Stimulated activated CD4-positive, alpha-beta T cell treated with anti-CD3 and anti-CD28 coated beads, Interleukin-4, amount 100 ng/mL, for 4 hours (primary cell): ENCODE measurements at places on chromosomes 16 and 17.

- DNase-seq: no peak
Measured at GRCh38 chr17:62309396-62309795, 71.0 kb upstream of the EFCAB3 start.

DNA sequence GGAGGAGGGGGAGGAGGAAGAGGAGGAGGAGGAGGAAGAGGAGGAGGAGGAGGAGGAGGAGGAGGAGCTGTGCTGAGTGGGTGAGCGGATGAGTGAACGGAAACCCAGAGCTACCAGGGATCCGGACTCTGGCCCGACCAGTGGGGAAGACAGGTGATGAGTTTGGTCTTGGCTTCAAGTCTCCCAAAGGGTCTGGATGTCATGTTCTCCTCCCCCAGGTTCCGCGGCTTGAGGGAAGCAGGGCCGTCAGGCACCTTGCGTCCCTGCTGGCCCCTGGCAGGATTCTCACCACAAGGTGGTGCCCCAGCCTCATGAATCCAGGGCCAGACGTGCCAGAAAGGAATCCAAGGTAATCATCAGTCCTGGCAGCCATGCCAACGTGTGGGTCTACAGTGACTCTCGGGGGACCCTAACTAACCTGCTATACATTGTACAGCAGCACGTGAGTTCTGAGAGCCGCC lies 13.5 kb upstream of the ABAT start:
- peak; percentile 34 for DNase-seq

DNA sequence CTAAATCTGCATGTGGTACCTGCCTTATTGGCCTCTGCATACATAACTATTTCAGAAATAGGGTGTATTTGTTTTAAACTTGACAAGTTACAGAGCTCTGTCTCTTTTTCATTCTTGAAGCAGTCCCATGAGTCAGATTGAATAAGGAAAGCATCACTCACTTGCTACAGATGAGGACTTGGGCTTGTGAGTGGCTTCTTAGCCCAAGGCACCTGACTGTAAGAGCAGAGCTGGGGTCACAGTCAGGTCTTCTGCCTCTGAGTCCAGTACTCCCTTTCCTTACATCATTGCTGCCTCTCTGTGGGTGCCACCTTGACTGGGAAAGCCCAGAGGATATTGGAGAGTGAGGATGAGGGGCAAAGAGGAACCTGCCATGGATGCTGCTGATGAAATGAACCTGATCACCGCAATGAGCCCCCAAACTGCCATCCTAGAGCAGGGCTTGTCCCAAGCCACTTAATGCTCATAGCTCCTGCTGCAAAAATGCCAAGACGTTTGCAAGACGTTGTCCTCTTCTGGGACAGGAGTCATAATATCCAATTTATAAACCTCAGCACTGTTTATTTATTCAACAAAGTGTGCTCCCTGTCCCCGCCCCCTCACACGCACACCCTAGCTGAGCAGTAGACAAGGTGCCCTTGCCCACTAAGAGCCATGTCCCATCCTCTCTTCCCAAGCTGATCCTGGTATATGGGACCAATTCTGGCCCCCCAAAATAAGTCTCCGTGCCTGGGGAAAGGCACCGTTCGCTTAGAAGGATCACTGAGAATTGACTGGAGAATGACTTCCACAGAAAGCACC lies 74.1 kb downstream of the CCDC182 start:
- DNase-seq: no peak

DNA sequence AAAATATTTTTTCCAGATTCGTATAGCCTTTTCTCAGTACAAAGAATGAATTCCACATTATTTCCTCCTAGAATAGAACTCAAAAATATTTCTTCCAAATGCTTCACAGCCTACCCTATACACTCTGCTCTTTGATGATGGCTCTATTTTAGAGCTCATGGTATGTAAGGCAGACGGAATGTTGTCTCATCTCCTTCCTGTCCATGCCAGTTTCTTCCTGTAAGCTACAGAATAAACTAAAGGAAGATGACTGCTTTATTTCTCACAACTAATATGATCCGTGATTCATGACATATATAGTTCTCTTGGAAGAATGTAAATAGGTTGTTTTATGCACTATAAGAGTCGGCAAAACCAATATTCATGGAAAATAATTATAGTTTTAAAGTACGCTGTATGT lies 723.1 kb downstream of the CDH11 start:
- DNase-seq: no peak

GRCh38 chr17:11506635-11507034 lies 91.6 kb upstream of the DNAH9 start:
- DNase-seq: no peak

GRCh38 chr17:21209511-21210175 lies 4.3 kb downstream of the TMEM11 start:
- no peak for DNase-seq

DNA sequence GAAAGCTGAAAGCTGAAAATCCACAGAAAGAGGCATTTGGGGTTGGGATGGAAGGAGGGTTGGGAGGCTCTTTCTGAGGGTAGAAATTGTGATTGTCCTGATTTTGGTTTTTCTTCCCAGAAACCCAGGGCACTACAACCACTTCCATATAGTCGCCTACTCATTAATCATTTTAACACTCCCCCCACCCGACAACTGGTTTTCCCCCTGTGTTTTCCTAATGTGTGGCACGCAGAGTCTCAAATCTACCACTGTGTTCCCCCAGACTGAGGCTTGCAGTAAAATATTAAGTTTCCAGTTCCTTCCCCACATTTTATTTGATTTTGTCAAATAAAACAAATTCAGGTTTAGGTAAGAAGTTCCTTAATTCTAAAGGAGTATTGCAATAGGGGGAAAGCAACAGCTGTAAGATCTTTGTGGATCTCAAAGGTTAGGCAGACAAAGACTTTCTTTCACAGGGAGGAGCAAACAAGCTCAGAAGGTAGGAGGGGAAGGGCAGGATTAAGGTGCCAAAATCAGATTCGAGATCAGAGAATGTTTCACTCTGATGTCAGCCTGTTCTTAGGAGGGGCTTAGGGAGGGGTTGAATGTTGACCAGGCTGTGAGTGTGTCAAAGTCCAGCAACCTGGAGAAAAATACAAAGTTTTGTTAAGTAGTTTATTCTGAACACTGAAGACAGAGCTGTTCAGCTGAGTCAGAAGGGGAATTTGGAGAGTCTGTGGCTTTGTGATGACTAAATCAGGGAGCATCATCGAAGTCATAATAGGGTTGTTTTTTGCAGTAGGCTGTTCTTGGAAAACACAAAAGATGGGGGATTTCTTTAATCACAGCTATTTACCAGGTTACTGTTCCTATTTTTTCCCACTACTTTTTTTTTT lies 3.6 kb downstream of the ZNF267 start:
- DNase-seq: no peak
